ENCODE measurements at places on chromosomes 1 and 21.

DNA sequence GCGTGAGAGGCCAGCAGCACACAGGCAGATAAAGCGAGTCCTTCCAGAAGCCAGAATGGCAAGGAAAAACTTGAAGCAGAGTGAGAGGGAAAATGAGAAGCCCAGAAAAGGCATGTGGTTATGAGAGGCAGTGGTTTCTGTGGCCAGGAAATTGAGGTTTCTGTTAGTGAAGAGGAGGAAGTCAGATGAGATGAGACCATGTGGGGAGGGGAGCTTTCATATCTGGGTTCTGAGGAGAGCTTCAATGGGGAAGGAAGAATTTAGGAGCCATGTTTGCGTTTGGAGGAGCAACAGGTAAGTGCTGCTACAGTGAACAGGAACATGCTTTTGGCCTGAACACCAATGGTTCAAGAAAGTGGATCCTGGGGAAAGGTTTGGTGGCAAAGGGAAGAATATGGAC is 6.1 kb upstream of the CD1A start:
- no peak for DNase-seq

GRCh38 chr21:41583274-41583790 is 75.4 kb upstream of the TMPRSS2 start:
- no peak for DNase-seq

- no peak for DNase-seq
Measured at GRCh38 chr21:15045017-15045416, 19.8 kb downstream of the NRIP1 start.

GRCh38 chr1:92909321-92909720 is 51.9 kb downstream of the DIPK1A start:
- DNase-seq = no peak

GRCh38 chr1:233294913-233295236 is 650 bp downstream of the PCNX2 start:
- peak; percentile 36 for DNase-seq

GRCh38 chr21:45575304-45575992 is 33.2 kb upstream of the SLC19A1 start:
- no peak for DNase-seq

DNA sequence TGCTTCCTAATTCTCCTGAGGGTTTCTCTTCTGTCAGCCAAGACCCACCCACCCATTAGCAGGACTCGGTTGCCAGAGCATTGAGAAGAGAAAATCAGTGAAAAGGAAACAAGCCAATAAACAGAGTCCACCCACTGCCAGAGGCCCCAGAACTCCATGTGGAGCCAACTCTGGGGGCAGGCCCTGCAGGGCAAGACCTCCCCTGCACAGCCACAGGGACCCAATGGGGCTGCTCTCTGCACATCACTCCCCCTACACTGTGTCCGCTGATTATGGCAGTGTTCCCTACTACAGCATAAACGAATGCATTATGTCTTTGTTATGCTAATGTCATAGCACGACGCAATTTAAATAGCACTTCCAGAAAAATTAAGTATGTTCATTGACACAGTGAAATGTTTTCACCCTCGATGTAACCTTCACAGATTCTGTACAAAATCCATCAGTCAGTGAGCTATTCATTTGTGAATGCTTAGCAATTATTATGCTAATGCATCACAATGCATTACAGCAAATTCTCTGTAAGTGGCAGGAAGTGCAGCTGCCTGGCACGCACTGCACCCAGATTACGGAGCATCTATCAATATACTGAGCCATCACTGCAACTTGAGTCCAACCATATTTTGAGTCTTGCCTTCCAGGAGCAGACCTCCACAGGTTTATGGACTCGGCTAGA is 56.4 kb downstream of the GRIK3 start:
- no peak for DNase-seq

GRCh38 chr21:26077521-26077920 is 93.0 kb downstream of the APP start:
- DNase-seq = no peak

DNA sequence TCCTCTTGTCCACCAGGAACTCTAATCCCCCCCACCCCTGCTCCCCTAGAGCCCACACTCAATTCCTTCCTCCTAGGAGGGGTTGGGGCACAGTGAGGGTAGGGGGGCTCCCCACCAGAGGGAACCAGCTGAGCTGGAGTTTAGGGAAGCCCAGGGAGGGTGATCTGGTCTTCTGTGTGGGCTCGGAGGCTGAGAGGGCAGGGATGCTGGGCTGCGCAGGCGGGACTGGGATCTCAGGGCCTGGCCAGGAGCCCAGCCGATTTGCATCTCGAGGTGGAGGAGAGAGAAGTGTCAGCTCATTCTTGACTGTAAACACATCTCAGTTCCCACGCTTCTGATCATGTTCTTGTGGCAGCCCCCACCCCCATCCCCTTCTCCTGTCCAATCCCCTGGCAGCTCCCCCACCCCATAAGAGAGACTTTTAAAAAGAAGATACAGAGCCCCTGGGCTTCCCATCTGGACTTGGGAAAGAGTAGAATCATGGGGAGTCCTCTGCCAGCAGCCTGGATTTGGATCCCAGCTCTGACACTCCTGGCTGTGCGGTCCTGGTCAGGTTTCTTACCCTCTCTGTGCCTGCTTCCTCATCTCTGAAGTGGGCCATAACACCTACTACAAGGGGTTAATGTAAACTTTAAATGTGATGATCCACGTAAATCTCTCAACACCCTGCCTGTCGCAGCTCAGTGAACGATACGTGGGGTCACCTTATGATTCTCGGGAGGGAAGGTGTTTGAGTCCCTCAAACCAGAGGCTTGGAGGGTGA is 6.6 kb downstream of the PEAR1 start:
- DNase-seq = no peak

DNA sequence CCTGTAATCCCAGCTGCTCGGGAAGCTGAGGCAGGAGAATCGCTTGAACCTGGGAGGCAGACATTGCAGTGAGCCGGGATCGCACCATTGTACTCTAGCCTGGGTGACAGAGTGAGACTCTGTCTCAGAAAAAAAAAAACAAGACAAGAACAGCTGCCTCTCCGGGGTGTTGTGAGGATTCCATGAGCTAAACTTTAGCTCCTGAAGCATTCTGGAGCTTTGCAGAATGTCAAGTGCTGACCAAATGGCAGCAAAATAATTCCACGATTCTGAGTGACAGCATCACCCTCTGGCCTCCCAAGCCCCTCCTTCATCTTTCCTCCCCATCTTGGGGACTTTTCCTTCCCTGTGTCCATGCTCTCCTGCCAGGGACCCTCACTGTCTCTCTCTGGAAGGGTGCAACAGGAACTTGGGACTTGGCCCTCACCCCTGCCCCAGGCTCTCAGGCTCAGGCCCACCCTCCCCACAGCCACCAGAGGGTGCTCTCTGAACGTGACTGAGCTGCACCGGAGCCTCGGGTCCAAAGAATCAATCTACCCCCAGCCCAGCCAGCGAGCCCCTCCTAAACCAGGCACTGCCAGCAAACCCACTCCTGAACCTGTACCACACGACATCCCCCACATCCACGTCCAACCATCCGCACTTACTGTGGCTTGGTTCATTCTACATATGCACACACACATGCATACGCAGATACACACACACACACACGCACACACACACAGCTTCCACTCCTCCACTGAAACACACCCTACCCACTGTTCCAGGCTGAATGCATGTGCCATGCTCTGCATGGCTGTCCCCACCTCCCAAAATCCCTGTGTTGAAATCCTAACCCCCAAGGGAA is 45.7 kb downstream of the ACOT7 start:
- peak; percentile 25 for DNase-seq
